ENCODE measurements at places on chromosomes 2 and 18.

- DNase-seq = no peak
Observed at GRCh38 chr2:212854116-212854515, 297.3 kb downstream of the IKZF2 start.

- DNase-seq = no peak
Observed at GRCh38 chr2:56674084-56674483, 490.3 kb downstream of the CCDC85A start.

DNA sequence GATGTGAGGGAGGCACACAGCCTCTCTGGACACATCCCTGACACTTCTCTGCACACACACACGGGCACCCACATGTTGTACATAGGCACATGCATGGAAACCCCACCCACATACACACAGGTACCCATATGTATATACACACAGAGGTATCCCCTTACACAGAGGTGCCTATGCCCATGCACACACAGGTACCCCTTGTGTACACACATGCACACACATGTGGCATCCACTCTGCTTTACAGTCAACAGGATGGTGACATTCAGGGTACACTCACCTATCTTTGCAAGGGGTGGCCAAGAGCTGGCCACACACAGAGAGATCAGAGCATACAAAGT is 59.5 kb downstream of the FAM168B start:
- DNase-seq = no peak

DNA sequence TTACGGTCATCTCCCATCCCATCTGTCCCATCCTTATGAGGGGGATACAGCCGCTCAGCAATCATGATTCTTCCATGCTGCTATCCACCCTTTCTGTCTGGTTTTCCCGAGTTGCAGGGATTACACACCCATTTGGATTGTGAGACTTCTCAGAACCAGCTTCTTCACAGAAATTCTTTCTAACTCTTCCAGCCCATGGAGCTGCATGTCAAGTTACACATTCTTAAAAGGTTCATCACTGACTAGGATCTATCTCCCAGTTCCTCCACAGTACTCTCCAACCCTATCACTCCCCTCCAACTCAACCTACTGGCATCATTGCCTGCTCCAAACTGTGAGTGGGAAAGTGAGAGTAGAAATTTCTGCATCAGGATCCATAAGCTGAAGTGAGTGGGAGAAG is 558.2 kb upstream of the TNP1 start:
- no peak for DNase-seq

GRCh38 chr2:104468846-104469245 is 385.1 kb upstream of the POU3F3 start:
- no peak for DNase-seq

Data from activated T-cell treated with anti-CD3 and anti-CD28 coated beads, Interleukin-2, amount 50 U/mL, for 48 hours (primary cell).